ENCODE measurements at places on chromosomes 7 and 10.

GRCh38 chr10:62959553-62959952 lies 143.4 kb upstream of the EGR2 start:
- no peak for DNase-seq

- DNase-seq, result no peak
Measured at GRCh38 chr7:19869979-19870378, 96.6 kb upstream of the TMEM196 start.

- no peak for DNase-seq
Measured at GRCh38 chr7:128705891-128706333, 33.2 kb upstream of the CALU start.

- DNase-seq, result no peak
Measured at GRCh38 chr10:7625836-7626235, 40.9 kb downstream of the ITIH5 start.

- DNase-seq, result no peak
Measured at GRCh38 chr10:102004376-102004775, 51.6 kb downstream of the ARMH3 start.

GRCh38 chr7:148318102-148318811 lies 272.3 kb upstream of the C7orf33 start:
- DNase-seq, result no peak

DNA sequence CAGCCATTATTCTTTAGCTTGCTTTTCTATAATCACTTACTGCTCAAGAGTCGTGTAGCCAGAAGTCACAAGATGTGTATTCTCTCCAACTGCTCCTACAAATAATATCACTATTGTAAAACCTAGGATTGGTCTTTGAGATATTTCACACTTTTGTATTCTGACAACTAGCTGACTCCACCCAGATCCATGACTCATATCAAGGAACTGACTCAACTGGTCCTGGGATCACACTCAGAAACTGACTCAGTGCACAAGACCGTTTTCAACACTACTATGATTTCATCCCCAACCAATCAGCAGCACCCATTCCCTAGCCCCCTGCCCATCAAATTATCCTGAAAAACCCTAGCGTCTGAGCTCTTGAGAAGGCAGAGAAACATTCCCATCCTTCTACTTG lies 56.5 kb upstream of the ORC5 start:
- no peak for DNase-seq

DNA sequence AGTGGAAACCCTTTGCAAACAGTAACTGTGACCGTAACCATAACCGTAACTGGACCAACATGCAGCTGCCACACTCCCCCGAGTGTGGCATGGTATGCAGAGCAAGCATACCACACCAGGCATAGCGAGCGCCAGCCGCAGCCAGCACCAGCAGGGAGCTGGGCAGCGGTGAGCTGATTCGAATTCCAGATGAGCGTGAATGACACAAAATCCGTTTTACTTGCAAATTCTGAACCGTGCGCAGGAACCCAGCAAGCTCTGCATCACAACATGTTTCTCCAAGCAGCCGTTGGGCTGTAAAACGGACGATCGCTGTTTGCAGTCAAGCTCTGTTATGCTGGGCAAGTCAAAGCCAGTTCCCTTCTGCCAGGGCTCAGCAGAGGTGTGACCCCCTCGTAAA lies 111.1 kb downstream of the OAT start:
- no peak for DNase-seq

- DNase-seq, result no peak
Measured at GRCh38 chr10:5670662-5671375, 4.4 kb upstream of the ASB13 start.

- no peak for DNase-seq
Measured at GRCh38 chr10:47101196-47101595, 190.0 kb downstream of the PTPN20 start.

DNA sequence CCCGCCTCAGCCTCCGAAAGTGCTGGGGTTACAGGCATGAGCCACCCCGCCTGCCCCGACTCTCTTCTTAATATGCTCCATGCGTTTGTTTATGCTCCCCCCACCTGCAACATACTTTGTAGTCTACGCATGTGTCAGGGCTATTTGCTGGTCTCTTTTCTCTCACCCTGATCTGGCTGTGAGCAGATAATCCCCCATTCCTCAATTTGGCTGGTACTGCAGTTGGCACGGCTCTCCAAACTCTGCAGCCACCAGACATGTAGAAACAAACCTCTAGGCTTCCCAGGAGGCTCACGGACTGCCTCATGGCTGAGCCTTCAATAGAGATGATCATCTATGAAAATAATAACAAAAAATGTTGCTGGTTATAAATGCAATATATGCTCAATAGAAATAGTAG lies 540.3 kb upstream of the GALNT17 start:
- no peak for DNase-seq

- no peak for DNase-seq
Measured at GRCh38 chr10:112562122-112562521, 115.1 kb downstream of the VTI1A start.

- no peak for DNase-seq
Measured at GRCh38 chr7:138919216-138919615, 62.0 kb downstream of the KIAA1549 start.

- no peak for DNase-seq
Measured at GRCh38 chr10:722281-723060, 33.0 kb upstream of the DIP2C start.

- no peak for DNase-seq
Measured at GRCh38 chr10:124465777-124466488, 4.3 kb downstream of the LHPP start.

DNA sequence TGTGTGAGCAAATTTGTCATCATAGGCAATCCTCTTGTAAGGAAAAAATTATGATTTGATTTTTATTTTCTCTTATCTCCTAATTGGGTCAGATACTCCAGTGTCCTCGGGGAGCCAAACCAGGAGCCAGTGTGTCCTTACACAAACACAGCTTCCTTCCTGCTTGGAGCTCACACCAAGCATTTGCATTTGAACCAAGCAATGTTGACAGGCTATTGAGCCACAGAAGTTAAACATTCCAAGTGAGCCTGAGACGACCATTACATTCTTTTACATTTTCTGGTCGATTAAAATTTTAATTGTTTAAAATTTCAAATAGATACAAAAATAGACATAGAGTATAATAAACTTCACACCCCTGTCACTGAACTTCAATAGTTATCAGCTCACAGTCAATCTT lies 194.8 kb downstream of the CFTR start:
- no peak for DNase-seq

- DNase-seq, result no peak
Measured at GRCh38 chr10:48291190-48291589, 15.3 kb upstream of the MAPK8 start.

DNA sequence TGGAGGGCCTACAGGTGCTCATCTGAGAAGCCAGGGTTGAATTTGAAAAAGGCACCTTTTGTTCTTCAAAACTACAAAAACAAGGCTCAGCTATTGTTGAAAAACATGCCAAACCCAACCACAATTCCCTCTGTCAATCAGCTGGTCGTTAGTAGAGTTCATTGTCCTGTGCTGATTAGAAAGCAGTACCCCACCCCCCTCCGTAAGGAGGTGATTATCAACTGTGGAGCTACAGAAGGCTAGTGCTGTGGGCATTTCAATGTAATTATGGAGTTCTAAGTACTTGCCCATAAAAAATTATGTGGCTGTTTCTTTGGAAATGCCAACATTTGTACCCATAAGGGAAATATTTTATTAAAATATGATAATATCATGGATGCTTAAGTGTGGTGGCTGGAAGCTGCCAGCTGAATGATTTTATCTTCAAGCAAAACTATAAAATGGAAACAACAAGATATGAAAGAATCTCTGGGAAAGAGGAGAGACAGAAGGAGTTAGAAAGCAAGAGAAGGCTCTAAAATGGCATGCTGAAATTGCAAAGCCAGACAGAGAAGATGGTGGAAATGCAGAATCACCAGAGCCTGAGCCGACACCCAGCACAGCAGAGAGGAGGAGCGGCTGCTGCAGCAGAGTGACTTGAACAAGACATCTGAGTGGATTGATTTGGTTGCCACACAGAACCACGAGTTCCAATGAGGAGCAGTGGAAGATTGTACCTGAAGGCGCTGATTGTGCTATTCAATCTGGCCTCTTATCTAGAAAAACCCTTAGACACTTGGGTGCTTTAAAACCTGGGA lies 179.5 kb upstream of the LRGUK start:
- DNase-seq, result no peak

DNA sequence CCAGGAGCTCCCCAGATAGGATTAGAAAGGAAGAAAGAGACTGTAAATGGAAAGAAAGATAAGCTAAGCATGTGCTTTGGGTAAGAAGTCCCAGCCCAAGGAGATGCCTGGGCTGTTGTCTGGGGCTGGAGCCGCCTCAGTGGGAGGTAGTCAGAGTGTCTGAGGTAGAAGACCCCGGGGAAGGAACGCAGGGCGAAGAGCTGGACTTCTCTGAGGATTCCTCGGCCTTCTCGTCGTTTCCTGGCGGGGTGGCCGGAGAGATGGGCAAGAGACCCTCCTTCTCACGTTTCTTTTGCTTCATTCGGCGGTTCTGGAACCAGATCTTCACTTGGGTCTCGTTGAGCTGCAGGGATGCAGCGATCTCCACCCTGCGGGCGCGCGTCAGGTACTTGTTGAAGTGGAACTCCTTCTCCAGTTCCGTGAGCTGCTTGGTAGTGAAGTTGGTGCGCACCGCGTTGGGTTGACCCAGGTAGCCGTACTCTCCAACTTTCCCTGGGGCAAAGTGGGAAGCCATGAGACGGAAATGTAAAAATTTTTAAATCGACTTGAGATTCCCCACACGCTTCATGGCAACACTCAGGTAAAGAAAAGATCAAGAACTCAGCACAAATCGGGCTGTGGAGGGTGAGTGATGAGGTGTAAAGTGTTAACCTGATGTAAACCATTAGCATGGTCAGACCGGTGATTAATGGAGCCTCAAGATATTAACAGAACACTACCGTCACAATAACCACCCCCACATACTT lies 1.3 kb downstream of the HOXA1 start:
- DNase-seq, result no peak

GRCh38 chr10:17353568-17354300 lies 100.7 kb downstream of the ST8SIA6 start:
- no peak for DNase-seq

GRCh38 chr7:50982626-50983025 lies 199.9 kb upstream of the GRB10 start:
- DNase-seq, result no peak

GRCh38 chr10:78224602-78225001 lies 190.9 kb downstream of the RPS24 start:
- no peak for DNase-seq

DNA sequence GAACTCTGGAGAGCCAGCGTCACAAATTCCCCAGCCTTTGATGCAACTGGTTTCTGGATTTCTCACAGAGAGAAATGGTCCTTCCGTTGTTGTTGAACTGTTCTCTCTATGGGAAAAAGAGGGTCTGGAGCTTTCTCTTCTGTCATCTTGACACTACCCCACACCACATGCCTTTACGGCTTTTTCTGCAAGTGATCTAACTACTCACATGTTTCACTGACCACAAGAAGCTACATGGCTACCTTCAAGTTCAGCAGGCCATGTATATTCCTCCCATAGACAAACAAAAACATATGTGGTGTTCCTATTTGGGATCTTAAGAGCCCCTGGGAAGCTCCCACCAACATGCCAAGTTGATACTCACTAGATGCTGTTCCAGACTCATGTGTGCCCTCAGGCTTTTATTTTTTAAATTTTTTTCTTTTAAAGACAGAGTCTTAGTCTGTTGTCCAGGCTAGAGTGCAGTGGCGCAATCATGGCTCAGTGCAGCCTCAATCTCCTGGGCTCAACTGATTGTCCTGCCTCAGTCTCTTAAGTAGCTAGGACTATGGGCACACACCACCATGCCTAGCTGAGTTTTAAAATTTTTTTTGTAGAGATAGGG lies 72.0 kb downstream of the RNF216 start:
- no peak for DNase-seq

DNA sequence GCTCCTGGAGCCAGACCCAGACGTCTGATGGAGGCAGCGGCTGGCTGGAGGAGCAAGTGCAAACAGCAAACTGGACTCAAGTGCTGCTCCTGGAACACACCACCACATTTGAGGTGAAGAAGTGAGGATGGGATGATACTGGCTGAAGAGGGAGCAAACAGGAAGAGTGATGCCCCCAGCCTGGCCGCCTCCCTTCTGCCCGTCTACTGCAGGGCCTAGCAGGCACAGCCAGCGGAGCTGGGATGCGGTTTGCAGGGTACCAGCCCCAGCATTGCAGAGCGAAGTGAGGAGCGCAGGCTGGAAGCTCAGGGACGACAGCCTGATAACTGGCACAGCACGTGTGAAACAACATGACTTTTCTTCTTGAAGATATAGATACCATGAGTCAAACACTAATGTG lies 111.8 kb upstream of the ZNF32 start:
- DNase-seq, result no peak

DNA sequence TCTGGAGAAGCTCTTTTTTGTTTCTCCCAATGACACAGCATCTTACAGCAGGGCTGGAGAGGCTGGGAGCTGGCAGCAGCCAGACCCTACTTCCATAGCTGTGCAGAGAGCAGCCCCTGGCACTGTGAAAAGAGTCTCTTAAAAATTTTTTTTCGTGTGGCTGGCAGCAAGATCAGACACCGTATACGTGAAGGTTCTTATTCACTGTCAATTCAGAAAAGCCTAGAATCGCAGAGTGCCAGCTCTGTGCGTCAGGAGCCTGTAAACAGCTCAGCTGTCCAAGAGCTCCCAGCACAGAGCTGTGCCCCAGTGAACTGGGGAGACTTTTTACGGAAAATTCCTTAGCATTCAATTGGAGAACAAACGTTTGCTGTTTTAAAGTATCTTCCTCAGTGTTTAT lies 6.5 kb downstream of the BAG3 start:
- DNase-seq, result no peak

All from Jurkat, Clone E6-1 (cell line).